Stimulated activated CD8-positive, alpha-beta memory T cell treated with anti-CD3 and anti-CD28 coated beads, Interleukin-4, amount 100 ng/mL, for 4 hours (primary cell): ENCODE measurements at places on chromosomes 7 and 10.

- DNase-seq, result no peak
Measured at GRCh38 chr10:48470893-48471805, 133.7 kb downstream of the ARHGAP22 start.

DNA sequence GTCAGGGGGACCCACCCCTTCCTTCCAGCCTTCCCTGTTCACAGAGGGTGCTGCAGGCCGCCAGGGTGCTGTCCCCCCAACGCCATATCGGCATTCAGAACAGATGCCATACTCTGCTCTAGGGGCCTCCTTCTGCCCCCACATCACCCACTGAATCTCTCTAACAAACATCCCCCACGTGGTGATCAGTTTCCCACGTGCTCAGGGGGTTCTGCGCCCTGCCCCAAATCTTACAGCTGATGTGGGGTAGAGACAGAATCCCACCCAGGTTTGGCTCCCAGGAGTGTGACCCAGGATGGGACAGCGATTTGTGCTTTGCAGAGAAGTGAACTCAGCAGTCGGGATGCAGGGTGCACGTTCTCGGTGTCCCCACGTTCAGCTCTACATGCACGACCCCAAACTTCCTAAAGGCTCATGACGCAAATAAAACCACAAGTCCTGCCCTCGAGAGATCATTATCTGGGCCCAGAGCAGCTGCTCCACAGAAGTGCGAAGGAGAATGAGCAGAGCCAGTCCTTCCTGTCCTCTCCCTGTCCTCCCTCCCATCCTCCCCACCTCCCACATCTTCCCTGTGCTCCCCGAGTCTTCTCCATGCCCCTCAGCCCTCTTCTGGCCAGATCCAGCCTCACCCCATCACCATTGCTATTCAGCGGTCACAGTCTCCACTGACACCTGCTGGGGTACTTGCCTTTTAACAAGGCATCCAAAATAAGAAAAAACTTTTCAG lies 423.4 kb downstream of the DNAJB6 start:
- DNase-seq, result no peak

- no peak for DNase-seq
Measured at GRCh38 chr7:157874870-157875229, 538.0 kb downstream of the DNAJB6 start.

DNA sequence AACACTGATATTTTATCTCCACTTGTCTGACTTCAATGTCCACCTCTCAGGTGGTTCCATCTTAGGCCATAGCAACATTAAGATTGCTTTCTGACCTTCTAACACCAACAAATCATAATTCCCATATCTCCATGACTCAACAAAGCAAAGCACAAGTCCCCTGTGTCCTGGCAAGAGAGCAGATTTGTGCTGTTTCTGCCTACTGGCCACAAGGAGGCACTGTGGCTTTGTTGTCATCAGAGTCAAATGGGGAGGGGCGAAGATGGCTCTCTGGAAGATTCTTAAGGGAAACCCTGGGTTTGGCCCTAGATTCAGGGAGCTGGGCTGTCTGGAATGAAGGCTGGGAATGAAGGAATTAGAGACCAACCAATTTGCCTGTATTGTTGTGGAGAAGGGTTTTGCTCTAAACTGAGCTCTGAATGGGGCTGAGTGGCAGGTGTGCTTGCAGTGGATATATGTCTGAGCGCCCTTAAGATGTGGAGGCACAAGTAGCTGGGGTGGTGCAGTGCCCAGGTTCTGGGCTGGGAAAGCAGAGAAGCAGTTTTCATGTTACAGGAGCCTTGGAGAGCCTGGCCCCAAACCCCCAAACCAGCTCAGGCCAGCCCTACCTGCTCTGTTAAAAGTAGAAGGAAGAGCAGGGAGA lies 154.8 kb upstream of the PRSS58 start:
- no peak for DNase-seq

GRCh38 chr10:49739426-49739825 lies 22.7 kb downstream of the OGDHL start:
- DNase-seq, result no peak

DNA sequence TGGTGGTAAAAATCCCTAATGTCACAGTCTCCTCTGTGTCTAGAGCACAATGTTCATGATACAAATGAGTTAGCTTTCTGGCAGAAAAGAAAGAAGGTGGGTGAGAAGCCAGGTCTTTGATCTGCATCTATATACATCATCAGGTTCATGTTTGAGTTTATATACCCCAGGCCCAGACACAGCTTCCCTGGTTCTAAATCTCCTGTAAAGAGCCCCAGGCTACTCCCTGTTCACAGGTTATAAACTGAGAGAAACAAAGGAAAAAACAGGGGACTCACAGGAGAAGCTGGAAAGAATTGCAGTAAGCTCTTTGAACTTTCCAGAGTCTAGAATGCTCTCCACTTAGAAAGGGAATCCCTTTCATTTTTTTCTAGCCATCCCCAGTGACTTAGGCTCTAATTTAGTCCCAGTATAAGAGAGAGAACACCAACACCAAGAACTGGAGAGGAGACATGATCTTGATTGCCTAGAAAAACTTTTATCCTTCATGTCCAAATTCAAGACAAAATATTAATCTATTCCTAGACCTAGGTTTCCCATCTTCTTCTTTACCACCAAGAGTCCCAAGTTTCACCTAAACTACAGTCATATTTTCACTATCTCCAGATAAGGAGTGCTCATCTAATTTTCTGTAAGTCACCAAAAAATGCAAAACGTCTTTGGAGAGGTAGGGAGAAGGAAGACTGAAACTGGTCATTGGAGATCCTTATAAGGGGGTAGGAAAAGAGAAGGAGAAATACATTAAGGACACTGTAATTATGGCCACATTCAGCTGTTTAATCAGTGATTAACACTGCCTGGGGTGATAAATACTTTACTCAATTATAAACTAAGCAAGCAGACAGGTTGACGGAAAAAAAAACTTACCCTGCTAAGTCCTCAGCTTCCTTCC lies 469 bp downstream of the MSS51 start:
- no peak for DNase-seq

- DNase-seq, result no peak
Measured at GRCh38 chr7:20021066-20021465, 196.1 kb downstream of the MACC1 start.

- DNase-seq, result no peak
Measured at GRCh38 chr10:116815641-116816415, 33.5 kb upstream of the ENO4 start.

- DNase-seq, result no peak
Measured at GRCh38 chr7:4682621-4683042, 537 bp downstream of the FOXK1 start.

DNA sequence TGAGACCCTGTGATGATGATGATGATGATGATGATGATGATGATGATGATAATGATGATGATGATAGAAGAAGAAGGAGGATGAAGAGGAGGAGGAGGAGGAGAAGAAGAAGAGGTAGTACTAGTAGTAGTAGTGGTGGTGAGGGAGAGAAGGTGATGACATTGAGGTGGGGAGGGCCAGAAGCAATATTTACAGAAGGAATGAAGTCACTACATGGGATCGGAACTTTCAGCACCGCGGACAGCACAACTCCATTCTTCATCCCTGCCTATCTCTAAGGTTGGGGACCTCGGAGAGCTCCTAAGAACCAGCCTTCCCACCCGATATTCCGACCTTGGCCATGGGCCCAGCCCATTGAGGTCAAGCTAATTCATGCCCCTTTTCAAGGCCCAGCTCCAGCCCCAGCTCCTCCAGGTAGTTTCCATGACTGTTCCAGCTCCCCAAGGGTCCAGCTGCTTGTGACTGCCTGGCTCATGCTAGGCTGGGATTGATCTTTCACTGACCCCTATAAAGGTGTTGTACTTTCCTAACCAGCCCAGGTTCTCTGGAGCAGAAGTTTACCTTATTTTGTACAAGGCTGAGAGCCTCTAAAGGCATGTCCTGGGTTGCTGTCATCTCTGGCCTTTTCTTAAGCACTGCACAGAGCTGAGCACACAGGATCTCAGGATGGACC lies 10.3 kb downstream of the CRHR2 start:
- DNase-seq, result no peak

GRCh38 chr7:159310457-159311171 lies 165.9 kb upstream of the VIPR2 start:
- no peak for DNase-seq
